OCI-M1 (cell line): ENCODE measurements at places on chromosomes 5 and 9.

- DNase-seq, result no peak
Measured at GRCh38 chr9:128828719-128829452, 708 bp downstream of the SPOUT1 start.

GRCh38 chr9:136808075-136808805 lies 492 bp downstream of the RABL6 start:
- DNase-seq, result peak; percentile 50

GRCh38 chr5:54848581-54848980 lies 136.8 kb downstream of the ESM1 start:
- no peak for DNase-seq

GRCh38 chr5:152883066-152883775 lies 478.1 kb upstream of the NMUR2 start:
- peak; percentile 54 for DNase-seq

DNA sequence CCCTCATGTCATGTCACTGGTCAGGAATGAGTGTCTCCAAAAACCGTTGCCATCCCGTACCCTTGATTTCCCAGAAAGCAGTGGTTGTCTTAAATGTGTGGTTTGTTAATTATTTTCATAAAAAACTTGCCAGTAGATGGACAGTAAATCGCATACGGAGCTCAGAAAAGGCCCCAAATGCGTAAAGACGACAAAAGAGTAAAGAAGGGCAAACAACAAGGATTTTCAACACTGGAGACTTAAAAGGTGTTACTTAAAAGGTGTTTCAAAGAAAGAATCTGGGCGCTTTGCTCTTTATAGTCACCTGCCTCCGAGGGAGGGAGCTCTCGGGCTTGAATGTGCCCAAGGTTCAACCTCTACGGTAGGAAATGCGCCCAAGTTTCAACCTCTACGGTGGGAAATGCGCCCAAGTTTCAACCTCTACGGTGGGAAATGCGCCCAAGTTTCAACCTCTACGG lies 734 bp downstream of the KIF27 start:
- peak; percentile 84 for DNase-seq

DNA sequence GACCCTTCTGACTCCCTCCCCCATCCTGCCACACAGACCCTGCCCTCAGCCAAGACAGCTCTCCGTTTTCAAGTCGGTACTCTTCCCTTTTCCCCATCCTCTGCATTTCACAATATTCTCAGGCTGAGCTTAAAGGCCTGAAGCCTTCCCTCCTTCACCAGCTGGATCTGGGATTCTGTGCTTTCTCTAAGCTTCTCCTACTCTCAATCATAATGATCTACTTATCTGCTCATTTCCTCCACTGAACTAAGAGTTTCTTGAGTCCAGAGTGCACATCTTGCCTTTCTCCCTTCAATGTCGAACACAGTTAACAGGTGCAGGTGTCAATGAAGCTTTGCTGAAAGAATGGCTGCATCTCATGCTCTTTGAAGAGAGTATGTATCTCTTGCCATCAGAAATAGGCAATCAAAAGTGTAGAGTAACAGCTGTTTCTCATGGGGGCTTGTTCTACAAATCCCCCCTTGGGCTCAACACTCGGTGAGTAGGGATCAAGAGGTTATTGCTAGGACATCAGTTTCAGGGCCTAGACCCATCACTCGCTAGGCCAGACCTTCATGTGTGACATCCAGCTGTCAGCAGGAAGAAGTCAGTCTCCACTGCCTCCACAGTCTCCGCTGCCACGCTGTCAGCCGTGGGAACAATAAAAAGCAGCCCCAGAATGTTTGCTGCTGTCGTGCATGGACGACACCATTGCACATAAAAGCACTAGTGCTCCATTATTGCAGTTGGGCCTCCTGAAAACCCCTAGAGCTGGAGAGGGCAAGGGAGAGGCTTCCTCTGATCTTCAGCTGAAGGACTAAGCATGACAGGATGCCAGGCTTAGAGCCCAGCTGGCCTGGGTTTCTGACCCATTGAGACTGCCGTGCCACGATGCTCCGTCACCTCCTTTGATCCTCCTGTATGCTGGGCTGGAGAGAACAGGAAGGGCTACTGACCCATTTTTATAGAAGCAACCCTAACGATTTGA lies 23.7 kb downstream of the TRAF1 start:
- no peak for DNase-seq

GRCh38 chr5:93583768-93584595 lies 960 bp downstream of the NR2F1 start:
- peak; percentile 59 for DNase-seq

DNA sequence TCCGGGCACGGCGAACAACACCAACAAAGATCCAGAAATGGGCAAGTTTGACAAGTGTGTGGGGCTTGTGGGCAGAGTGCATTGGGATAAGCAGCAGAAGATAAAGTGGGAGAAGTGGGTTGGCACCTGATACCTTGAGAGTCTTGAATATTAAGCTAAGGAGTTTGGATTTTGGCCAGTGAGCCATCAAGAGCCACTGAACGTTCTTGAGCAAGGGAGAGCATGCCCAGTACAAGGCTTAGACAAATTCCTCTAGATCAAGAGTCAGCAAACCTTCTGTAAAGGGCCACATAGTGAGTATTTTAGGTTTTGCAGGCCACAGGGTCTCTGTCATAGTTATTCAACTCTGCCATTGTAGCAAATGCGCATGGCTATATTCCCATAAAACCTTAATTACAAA lies 26.6 kb upstream of the TRMT10B start:
- no peak for DNase-seq

- DNase-seq, result peak; percentile 42
Measured at GRCh38 chr9:113523421-113524141, 60.1 kb downstream of the RGS3 start.

- DNase-seq, result no peak
Measured at GRCh38 chr5:6359555-6360322, 18.6 kb downstream of the MED10 start.

- no peak for DNase-seq
Measured at GRCh38 chr5:107700481-107700880, 29.7 kb upstream of the EFNA5 start.

DNA sequence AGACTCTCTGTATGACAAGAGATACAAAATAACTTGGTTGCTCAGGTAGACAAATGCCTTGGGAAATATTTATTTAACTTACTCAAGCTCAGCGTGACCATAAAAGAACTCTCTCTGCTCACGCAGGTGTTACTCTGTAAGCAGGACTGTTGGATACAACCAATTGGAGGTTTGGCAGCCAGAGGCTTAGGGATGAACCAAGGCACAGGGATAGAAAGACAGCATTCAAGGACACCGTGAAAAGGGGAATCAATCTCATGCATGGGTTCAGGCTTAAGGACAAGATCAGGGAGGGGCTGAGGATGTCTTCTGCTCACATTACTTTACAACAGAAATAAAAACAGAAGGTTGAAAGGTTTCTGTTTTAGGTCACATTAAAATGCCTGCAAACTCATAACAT lies 389.0 kb upstream of the BRINP1 start:
- DNase-seq, result no peak

DNA sequence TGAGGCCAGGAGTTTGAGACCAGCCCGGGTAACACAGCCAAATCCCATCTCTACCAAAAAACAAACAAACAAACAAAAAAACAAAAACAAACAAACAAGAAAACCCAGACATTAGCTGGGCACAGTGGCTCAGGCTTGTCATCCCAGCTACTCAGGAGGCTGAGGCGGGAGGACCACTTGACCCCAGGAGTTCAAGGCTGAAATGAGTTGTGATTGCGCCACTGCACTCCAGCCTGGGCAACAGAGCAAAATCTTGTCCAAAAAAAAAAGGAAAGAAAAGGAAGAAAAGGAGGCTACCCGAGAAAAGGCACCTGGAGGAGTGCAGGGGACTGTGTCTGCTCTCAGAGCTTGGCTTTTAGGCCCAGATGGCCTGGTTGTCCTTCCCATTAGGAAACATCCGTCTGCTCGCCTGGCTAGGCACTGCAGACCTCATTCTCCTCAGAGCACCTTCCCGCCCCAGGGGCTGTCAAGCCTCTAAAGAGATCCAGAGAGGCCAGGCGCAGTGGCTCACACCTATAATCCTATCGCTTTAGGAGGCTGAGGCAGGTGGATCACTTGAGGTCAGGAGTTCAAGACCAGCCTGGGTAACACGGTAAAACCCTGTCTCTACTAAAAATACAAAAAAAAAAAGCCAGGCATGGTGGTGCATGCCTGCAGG lies 185.3 kb upstream of the IER5L start:
- no peak for DNase-seq

DNA sequence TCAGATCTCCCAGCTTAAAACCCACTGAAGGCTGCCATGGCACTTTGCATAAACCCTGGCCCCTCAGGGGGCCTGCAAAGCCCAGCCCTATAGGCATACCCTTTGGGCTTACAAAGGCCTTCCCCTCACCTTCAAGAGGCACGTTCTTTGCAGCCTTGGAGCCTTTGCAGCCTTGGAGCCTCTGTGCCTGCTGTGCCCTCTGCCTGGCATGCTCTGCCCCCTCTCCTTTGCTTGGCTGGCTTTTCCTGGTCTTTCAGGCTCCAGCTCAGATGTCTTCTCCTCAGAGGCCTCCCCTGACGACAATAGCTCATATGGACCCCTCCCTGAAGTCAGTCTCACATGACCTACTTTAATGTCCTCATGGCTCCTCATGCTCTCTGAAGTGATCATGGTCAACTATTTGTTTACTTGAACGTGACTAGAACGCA lies 60.3 kb downstream of the CXXC5 start:
- no peak for DNase-seq

GRCh38 chr5:87268970-87269377 lies 1.3 kb downstream of the RASA1 start:
- no peak for DNase-seq

GRCh38 chr5:88885002-88885401 lies 2.0 kb upstream of the MEF2C start:
- DNase-seq, result peak; percentile 61

- DNase-seq, result peak; percentile 85
Measured at GRCh38 chr9:100639854-100640253, 62.0 kb downstream of the CAVIN4 start.

DNA sequence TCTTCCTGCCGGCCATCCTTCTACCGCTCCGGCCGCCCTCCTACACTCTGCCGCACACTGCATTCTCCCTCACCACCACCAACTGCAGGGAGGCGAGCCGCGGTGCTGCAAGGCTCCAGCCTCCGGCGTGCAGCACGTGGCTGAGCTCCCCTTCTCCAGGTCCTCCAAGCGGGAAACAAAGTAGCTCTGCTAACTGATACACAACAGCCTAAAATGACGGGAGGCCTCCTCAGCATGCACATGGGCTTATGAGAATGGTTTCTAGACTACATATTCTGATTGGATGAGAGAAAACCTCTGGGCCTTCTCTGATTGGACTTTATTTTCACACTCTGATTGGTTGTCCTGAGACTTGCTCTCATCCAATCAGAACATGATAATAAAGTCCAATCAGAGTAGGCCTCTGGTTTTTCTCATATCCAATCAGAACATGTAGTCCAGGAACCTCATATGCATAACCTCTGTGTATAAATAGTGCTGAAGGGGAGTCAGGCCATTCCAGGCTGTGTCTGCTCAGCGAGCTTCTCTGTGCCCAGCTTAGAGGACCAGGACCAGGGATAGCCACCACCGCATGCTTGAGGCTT lies 27.0 kb upstream of the ZNF354B start:
- DNase-seq, result no peak

- no peak for DNase-seq
Measured at GRCh38 chr9:135332516-135332915, 147.1 kb upstream of the PPP1R26 start.

- no peak for DNase-seq
Measured at GRCh38 chr5:113133211-113133975, 156.8 kb downstream of the DCP2 start.
